Activated naive CD4-positive, alpha-beta T cell treated with anti-CD3 and anti-CD28 coated beads, Interleukin-2, amount 50 U/mL, for 72 hours (primary cell): ENCODE measurements at places on chromosomes 16 and 17. TPM values are rescaled to one million over a fixed set of nuclear protein-coding genes. Genes with fewer than 3 reads are reported as not detected.

DNA sequence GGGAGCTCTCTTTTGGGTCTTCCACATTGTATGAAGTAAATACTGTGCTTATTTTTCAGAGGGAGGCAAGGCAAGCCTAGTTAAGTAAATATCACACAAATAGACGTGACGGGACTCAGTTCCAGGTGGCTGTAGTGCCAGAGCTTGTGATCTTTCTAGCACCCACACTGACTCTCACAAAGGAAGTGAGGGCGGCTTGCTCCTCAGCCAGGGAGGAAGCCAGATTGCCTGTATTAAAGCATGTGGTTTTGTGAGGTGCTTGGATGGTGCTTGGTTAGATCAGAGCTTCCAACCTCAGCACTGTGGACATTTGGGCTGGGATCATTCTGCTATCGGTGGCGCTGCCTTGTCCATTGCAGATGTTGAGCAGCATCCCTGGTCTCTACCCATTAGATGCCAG, 80.1 kb downstream of the VAT1L start:
- DNase-seq, result no peak

GRCh38 chr17:37643118-37643766, at the start of gene DDX52:
TSS of gene DDX52 (minus strand) at chr17:37643446. CDS start at chr17:37643420, 26 bp downstream.
- peak; percentile 82 for DNase-seq

- DNase-seq, result no peak
Observed at GRCh38 chr17:82088838-82089722, 9.0 kb downstream of the FASN start.

GRCh38 chr16:2033057-2033908, 6.6 kb downstream of the NHERF2 start:
- no peak for DNase-seq

ERN2 gene
- not detected for total RNA-seq
